ENCODE measurements at places on chromosomes 7 and 10.

DNA sequence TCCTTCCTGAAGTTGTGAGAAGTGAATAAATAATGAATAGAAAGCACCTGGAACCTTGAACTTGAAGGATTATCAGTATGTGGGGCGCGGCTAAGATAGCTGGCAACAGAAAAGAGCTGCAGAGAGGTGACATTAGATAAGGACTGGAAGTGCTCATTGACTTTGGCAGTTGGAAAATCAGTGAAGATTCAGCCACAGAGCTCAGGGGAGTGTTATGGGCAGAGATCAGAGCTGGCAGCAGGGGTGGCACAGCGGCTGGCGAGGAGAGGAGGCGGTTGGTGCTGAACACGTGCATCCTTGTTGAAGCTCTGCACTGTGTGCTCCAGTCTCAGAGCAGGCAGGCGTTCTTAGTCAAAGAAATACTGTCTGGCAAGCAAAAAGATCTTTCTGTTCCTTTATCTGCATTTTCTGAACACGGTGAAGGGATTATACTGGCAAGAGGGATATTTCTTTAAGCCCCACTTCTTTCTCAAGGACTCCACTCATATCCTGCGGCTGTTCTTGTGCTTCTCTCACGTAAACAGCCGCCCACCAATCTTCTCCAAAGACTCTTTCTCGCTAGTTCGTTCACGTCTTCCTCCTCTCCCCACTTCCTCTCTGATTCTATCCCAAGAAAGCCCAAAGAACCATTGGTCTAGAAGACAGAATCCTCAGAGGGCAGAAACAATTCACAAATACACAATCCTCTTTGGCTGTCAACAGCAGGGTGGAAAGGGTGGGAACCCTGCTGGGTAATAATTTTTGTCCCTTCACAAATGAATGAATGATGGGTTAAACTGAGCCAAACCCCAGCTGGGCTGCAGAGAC lies 38.6 kb upstream of the ADD3 start:
- DNase-seq, result no peak

DNA sequence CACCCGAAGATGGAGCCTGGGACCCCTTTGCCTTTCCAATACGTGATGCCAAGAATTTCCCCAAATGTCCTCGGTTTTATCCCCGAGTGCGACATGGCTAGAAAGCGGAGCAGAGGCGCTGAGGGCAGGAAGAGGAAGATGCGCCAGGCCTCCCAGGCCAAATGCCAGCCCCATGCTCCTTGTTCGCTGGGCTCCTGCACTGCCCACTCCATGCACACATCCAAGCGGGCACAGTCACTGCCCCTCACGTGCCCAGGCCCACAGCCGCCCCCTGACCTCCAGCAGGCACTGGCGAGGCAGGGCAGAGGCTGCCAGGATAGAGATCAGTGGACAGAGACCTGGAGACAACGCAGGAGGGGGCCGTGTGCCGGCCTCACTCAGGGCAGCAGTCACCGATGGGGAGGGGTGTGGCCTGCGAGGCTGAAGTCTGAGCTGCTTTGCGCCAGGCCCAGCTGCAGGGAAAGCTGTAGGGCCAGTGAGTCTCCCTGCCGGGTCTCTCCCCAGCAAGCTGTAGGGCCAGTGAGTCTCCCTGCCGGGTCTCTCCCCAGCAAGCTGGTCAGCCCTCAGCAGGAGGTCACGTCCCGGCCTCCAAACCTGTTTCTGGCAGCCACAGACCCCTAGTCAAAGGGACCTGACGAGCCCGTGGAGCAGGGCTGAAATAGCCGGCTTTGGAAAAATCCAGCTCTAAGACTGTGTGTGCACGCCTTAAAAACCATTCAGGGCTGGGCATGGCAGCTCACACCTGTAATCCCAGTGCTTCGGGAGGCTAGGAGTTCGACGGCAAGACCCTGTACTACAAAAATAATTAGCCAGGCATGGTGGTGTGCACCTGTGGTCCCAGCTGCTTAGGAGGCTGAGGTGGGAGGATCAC lies 100.6 kb upstream of the DIP2C start:
- no peak for DNase-seq

GRCh38 chr7:103686064-103686463 lies 240.1 kb upstream of the SLC26A5 start:
- DNase-seq, result no peak

DNA sequence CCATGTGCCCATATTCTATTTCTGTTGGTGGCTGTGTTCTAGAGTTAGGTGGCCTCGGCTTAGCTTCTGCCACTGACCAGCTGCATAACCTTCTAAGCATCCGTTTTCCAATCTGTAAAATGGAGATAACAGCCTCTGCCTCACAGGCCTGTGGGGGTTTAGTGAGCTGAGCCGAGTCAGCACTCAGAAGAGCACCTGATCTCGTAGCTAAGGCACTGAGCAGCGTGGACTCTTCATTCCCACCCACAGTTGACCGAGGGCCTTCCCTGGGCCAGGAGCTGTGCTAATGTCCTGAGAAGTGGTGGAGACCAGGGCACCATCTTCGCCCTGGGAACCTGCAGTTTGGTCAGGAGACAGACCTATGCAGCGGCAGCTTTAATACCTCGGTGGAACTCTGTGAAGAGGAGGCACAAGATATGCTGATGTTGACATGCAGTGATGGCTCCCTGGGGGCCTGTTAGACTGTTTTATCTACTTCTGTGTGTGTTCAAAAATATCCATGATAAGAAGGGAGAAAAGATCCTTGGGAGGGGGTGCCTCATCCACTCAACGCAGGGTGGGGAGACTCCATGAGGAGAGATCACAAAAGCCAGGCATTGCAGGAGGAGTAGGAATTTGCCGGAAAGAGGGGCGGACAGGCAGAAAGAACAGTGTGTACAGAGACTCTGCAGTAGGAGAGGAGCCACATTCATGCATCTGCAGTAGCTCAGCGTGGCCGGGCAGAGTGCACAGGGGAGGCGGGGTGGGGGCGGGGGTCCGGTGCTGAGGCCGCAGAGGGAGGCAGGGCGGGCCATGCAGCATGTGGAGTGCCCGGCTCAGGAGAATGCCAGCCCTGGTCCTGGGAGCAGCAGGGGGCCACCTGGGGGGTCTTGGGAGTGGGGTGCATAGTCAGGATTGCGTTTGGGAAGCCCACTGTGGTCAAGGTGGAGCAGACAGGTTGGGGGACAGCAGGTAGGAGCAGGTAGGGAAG lies 136.8 kb downstream of the C10orf105 start:
- no peak for DNase-seq

DNA sequence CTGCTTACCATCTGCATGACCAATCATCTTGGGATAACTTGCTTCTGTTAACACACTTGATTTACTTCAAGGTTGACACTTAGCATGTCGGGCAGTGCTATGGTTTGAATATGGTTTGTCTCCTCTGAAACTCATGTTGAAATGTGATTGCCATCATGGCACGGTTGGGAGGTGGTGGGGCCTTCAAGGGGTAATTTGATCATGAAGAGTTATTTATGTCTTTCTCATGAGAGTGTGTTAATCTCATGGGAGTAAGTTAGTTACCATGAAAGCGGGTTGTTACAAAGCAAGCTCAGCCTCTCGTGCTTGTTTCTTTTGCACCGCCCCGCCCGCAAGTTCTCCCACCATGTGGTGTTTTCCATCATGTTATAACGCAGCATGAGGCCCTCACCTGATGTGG lies 163.6 kb downstream of the DOCK4 start:
- DNase-seq, result no peak

DNA sequence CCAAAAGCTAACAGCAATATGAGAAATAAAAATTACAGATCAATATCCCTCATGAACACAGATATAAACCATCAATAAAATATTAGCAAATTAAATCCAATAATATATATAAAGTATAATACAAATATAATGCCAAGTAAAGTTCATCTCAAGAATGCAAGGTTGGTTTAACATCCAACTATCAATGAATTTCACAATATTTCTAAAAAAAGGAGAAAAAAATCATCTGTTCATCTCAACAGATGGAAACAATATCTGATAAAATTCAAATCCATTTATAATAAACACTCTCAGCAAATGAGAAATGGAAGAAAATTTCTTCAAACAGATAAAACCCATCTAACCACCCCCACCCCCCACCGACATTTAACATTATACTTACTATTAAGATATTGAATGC lies 86.9 kb downstream of the SIRT1 start:
- no peak for DNase-seq

- no peak for DNase-seq
These were observed 249.8 kb downstream of the PTEN start for GRCh38 chr10:88113232-88113631.

GRCh38 chr7:44665531-44666213 lies 59.2 kb downstream of the OGDH start:
- DNase-seq, result no peak

DNA sequence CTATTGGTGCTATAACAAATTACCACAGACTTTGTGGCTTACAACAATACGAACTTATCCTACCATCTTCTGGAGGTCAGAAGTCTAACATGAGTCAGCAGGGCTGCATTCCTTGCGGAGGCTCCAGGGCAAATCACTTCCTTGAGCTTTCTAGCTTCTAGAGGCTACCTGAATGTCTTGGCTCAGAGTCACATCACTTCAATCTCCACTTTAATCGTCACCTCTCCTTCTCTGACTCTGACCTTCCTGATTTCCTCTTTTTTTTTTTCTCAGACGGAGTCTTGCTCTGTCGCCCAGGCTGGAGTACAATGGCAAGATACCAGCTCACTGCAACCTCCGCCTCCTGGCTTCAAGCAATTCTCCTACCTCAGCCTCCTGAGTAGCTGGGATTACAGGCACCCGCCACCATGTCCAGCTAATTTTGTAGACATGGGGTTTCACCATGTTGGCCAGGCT lies 44.6 kb upstream of the ANAPC16 start:
- DNase-seq, result no peak

- DNase-seq, result no peak
These were observed 35.0 kb upstream of the CTTNBP2 start for GRCh38 chr7:117908031-117908795.

DNA sequence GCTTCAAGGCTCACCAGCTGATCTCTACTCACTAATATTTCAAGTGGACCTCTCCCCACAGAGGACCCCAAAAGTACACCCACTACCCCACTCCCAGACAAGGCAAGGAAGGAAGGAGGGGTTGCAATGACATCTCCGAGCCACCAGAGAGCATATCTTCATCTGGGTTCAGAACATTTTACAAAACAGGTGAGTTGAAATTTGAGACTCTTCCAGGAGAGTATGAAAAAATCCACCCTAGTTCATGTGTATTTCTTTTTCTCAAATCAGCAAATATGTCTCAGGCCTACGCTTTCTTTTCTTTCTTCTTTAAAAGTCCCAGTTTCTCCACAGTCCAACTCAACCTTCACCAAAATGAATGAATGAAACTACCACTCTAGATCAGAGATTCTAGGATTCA lies 61.9 kb downstream of the SGMS1 start:
- no peak for DNase-seq

DNA sequence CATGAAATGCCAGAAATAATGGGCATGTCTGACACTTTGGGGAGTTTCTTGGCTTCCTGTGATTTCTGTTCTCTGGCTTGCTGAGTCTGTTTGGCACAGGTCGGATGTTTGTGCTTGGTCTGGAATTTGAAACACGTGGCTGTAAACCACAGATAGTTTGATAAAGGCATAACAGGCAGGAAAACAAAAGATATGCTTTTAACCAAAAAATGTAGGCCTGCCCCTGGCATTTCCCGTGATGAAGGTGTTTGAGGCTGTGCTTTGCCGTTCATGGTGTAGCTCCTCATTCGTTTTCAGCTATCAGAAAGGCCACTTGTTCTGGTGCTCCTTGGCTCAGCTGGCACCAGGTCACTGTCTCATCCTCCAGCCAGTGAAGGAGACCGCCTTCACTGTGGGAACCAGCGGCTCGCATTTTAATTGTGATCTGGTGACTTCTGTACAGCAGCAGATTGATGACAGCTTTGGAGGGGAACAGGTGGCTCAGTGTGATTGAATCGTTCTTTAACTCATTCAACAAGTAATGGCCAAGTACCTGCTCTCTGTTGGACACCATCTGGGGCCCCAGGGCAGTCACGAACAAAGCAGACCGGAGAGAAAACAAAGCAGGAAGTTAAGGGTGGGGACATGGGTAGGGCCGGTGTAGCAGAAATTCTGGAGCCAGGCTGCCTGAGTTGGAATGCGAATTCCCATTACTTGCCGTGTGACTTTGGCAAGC lies 111.5 kb downstream of the CCNY start:
- DNase-seq, result no peak

- DNase-seq, result no peak
These were observed 3.6 kb upstream of the ITGB8 start for GRCh38 chr7:20327055-20327454.

- DNase-seq, result no peak
These were observed 203.6 kb upstream of the MKLN1 start for GRCh38 chr7:131124001-131124629.

GRCh38 chr7:133609806-133610205 lies 356.9 kb downstream of the EXOC4 start:
- no peak for DNase-seq

DNA sequence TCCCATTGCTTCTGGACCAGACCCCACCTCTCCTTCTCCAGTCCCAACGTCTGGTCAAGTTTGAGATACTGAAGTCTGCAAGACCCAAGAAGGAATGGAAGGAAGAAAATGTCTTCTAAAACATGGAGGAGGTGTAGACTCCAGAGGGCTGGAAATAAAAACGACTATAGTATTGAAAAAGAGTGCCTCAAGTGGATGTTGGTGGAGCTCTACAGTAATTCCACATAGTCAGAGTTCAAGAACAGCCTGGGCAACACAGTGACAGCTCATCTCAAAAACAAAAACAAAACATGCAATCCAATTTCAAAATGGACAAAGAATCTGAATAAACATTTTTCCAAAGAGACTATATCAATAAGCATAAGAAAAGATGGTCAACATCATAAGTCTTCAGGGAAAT lies 2.3 kb upstream of the PCGF6 start:
- DNase-seq, result no peak

- DNase-seq, result no peak
These were observed 33.4 kb upstream of the ABLIM1 start for GRCh38 chr10:114691442-114691941.

DNA sequence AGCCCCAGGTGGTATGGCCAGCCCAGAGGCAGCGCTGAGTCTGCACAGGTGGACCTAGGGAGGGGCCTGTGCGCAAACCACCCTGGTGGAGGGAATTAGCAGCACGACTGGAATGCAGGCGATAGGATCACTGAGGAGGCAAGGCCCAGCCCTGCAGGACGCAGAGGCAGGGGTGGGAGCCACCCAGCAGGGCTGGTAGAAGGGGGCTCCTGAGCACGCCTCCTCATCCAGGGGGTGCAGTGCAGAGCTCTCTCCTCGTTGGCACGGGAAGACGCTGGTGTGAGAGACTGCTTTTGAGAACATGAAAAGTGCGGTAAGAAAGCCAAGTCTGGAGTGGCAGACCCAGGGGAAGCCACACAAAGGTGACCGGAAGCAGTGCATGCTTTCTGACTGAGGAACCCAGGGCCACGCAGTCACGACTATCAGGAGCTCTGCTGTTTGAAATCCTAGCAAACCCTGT lies 6.0 kb downstream of the FXYD4 start:
- DNase-seq, result no peak

GRCh38 chr7:20454202-20454601 lies 123.5 kb downstream of the ITGB8 start:
- no peak for DNase-seq

Measured in stimulated activated CD4-positive, alpha-beta T cell treated with anti-CD3 and anti-CD28 coated beads, TNF-alpha, amount 100 ng/mL, for 4 hours (primary cell).